ENCODE measurements at places on chromosomes 11 and 22.

- DNase-seq = no peak
Measured at GRCh38 chr11:32562839-32563599, 20.6 kb upstream of the EIF3M start.

DNA sequence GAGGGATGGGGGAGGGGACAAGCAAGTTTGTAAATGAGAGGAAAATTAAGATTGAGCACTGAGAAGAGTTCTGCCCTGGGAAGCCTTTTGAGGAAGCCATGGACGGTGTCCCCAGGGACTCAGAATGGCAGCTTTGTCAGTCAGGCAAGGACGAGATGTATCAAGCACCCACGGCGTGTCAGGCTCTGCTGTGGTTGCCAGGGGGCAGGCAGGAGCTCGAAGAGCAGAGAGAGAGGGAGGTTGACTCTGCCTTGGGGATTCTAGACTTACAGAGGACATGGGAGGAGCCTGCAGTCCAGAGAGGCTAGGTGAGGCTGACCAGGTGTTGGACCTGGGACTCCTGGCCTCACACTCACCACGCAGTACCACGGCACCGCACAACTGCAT, 29.1 kb upstream of the SYT7 start:
- no peak for DNase-seq

- no peak for DNase-seq
Measured at GRCh38 chr11:14916403-14916802, 24.4 kb upstream of the CYP2R1 start.

DNA sequence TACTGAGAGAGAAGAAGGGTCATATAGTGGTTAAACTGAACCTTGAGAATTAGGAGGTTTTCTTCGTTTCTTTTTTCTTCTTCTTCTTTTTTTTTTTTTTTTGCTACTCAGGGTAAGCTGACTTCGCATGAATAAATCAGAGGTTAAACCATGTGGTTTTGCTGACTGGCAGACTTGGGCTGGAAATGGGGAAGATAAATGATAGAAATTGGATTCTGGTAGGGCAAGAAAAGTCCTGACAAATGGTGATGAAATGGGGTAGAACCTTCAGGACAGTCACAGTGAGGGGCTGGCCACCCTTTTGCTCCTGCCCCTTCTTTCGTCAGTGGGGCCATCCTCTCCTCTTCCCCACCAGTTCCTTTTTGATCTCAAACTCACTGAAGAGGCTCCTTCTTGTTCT, 1.6 kb upstream of the SWAP70 start:
- DNase-seq = peak; percentile 97

GRCh38 chr11:65491614-65492386, 7.0 kb upstream of the MALAT1 start:
- DNase-seq = peak; percentile 88

GRCh38 chr11:59025097-59025496, 61.0 kb upstream of the GLYATL1B start:
- no peak for DNase-seq

- peak; percentile 31 for DNase-seq
Measured at GRCh38 chr11:132114185-132114584, 743.8 kb downstream of the NTM start.

GRCh38 chr11:13094930-13095687, 86.0 kb downstream of the RASSF10 start:
- DNase-seq = no peak

GRCh38 chr11:115290893-115291292, 213.3 kb downstream of the CADM1 start:
- DNase-seq = no peak

DNA sequence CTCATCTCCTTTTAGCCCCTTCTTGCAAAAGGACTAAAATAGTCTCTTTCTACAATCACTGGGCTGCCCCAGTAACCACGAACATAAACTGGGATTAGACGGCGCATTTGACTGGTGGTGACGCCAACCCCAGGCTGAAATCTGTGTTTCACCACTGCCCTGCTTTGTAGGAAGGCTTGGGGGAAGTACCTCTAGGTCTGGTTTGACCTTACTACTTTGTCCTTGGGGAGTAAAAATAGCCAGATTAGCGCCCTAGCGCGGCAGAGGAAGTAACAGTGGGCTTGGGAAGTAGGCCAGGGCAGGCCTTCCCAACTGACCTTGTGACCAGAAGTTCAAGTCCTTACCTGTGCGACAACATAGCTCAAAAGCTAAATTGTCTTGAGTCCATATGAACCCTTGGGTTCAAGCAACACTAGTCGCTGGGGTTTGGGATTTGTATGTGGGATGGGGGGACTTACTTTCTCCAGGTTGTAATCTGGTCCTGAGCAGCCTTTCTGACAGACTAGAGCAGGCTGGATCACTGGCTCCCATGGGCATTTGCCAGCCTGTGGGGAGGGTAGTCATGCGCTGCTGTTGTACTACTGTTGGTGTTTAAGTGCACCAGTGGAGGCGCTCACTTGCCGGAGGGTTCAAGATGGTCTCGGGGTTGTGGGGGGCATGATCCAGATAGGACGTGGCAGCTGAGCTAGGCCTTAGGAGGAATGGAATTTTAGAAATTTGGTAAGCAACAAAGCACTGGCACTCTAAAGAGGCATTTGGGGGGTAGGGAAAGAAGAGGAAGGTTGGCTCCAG, 953 bp upstream of the PACS1 start:
- DNase-seq = peak; percentile 81

GRCh38 chr22:32494971-32495370, 20.4 kb downstream of the FBXO7 start:
- no peak for DNase-seq

- DNase-seq = no peak
Measured at GRCh38 chr11:19628018-19628417, 84.6 kb upstream of the NAV2 start.

DNA sequence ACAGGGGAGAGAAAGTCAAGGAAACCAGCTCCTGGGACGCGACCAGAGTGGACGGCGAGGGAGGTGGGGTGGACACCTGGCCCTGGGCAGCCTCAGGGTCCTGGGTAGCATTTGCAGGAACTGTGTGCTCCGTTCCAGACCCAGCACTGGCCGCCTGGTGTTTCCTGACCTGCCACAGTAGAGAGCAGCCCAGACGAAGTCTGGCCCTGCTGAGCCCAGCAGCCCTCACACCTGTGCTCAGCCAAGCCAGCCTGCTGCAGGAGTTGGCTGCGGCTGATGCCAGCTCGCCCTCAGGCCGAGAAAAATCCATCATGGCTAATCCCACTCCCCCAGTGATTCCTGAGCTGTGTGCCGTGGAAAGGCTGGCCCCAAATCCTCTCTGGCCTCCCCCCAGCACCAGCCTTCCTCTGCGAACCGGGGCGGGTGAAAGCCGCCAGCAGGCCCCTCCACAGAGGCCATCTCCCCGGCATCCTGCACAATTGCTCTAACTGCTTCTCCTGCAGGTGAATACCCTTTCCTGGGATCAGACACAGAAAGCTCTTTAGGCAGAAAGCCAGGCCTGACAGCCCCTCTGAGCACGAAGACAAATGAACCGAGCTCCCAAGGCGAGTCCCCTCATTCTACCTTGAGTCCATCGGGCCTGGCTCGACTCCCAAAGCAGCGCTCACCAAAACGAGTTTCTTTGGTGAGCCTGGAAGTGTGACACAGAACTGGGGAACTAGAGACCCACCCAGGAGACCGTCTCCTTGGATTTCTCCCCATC, 88.6 kb downstream of the RTL6 start:
- DNase-seq = no peak

DNA sequence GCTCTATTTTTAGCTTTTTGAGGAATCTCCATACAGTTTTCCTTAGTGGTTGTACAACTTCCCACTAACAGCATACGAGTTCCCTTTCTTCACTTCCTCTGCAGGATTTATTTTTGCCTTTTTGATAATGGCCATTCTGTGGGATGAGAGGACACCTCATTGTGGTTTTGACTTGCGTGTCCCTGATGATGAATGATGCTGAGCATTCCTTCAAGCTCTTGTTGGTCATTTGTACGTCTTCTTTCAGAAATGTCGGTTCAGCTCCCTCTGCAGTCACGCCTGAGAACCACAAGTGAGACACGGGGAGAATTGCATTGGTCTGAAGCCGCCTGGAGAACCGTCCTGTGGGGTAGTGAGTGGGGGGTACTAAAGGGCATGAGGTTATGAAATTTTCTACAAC, 2.0 kb upstream of the KRTAP5-10 start:
- DNase-seq = peak; percentile 62

GRCh38 chr11:13367115-13367514, 89.5 kb downstream of the BMAL1 start:
- DNase-seq = no peak

- no peak for DNase-seq
Measured at GRCh38 chr11:34488855-34489557, 24.6 kb downstream of the ELF5 start.

DNA sequence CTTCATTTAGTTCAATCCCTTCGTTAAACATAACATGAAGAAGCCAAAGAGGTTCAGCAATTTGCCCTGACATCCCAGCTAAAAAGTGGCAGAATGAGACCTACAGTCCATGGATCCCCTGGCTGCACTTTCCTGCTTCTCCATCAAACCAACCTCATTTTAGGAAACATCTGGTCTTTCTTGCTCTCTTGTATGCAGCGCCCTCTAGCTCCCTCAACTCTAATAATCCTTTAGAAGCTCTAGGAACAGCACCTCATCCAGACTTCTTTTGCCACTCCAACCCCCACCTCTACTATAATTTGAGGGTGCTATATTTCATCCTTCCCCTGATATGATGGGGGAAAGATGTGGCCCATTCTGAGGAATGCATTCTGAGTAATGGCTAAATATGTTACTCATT, 7.4 kb downstream of the CNTF start:
- DNase-seq = peak; percentile 59

DNA sequence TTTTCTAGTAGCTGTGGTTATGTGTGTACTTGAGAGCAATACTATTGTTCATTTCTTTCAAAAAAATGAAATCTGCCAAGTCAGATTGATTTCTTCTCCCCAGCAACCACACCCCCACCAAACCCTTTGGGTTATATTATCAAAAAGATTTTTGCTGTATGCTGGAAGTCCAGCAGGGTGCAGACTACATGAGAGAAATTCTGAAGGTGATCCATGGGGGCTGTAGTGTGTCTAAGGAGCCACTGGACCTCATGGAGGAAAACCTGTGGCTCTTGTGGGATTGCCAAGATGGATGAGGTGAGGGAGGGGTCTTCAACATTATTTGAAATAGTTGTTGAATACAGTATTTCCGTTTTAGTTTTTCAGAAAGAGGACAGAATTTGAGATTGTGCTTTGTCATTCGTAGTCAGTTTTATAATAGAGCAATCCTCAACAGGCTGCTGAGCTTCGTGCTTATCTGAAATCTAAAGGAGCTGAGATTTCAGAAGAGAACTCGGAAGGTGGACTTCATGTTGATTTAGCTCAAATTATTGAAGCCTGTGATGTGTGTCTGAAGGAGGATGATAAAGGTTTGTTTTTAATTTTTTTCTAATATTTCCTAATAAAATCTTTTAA, 3.1 kb downstream of the EIF3M start:
- peak; percentile 26 for DNase-seq

GRCh38 chr11:47907499-47907898, 59.3 kb upstream of the NUP160 start:
- DNase-seq = no peak

- DNase-seq = no peak
Measured at GRCh38 chr11:11552529-11553087, 69.2 kb downstream of the GALNT18 start.

DNA sequence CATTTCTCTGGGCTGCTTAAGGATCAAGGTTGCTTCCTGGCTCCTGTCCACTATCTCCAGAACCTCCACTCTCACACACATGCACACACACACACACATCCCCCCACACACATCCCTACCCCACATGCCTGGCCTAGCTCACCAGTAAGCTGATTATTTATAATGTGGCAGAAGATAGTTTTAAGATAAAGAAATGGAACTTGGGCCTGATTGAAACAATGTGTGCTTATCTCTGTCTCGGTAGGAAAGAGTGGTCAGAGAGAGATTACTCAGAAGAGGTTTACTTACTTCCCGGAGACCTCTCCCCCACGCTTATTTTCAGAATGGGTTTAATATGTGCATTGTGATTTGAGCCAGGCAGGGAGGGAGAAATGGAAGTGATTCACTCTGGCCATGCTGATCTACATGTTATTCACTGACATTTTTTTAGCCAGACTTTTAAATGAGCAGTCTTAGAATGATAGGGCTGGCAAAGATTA, 422.4 kb downstream of the TENM4 start:
- DNase-seq = no peak

GRCh38 chr11:67561971-67562619, 21.5 kb upstream of the GSTP1 start:
- DNase-seq = no peak

GRCh38 chr11:18397921-18398320, 3.6 kb downstream of the LDHA start:
- no peak for DNase-seq

- DNase-seq = no peak
Measured at GRCh38 chr11:87260811-87261210, 223.1 kb downstream of the TMEM135 start.

DNA sequence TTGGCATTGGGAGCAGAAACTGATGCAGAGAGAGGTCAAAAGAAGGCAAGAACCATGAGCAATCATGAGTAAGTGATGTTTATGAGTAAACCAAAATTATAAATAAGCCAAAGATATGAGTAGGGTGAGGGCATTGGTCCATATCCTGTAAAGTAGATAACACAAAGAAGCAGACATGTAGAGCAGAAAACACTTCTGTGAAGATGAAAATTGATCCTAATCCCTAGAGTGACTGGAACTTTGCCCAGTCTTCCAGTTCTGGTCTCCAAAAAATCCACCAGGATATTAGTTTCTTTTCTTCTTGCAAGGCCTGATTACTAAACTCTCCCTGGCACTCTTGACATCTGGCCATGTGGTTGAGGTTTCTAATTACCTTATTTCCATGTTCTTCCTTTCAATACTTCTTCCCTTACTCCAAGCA, 13.7 kb upstream of the DRD2 start:
- DNase-seq = no peak

- no peak for DNase-seq
Measured at GRCh38 chr22:46815132-46815531, 52.7 kb downstream of the TBC1D22A start.

- no peak for DNase-seq
Measured at GRCh38 chr11:62909107-62909894, 11.9 kb downstream of the CHRM1 start.

DNA sequence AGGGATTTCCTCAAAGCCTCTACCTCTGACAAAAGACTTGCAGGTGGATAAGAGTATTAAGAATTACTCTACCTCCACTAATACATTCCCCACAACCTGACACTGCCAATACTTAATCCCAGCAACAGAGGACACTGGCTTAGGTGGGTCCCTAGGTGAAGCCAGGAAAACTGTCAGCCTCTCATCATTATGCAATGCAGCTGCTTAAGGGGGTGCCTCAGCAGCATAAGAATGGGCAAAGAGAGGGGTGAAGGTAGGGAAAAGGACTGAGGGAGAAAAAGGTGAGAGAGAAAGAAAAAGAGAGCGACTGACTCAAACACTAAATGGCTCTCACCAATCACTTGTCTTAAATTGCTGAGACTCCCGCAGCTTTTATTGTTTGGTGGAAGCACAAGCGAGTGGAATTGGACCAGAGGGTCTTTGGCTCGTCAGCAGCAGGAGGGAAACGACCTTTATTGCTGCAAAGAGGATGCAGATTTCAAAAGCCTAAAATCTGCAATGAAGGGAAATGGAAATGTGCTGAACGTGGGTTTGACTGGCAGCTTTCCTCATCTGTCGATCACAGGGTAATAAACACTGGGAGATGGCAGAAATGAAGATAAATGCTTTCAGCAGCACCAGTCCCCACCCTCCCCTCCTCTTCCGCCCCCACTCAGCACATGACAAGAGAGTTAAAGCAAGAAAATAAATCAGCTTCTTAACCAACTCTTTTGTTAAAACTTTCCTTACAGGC, 64.9 kb upstream of the CHRM4 start:
- no peak for DNase-seq

GRCh38 chr11:108965306-108966001, 300.6 kb downstream of the DDX10 start:
- DNase-seq = peak; percentile 86

GRCh38 chr22:39658367-39658766, 87.8 kb downstream of the CACNA1I start:
- peak; percentile 70 for DNase-seq
